ENCODE measurements at places on chromosomes 3 and 15.

GRCh38 chr3:53102601-53103147 lies 27.6 kb downstream of the RFT1 start:
- no peak for DNase-seq

DNA sequence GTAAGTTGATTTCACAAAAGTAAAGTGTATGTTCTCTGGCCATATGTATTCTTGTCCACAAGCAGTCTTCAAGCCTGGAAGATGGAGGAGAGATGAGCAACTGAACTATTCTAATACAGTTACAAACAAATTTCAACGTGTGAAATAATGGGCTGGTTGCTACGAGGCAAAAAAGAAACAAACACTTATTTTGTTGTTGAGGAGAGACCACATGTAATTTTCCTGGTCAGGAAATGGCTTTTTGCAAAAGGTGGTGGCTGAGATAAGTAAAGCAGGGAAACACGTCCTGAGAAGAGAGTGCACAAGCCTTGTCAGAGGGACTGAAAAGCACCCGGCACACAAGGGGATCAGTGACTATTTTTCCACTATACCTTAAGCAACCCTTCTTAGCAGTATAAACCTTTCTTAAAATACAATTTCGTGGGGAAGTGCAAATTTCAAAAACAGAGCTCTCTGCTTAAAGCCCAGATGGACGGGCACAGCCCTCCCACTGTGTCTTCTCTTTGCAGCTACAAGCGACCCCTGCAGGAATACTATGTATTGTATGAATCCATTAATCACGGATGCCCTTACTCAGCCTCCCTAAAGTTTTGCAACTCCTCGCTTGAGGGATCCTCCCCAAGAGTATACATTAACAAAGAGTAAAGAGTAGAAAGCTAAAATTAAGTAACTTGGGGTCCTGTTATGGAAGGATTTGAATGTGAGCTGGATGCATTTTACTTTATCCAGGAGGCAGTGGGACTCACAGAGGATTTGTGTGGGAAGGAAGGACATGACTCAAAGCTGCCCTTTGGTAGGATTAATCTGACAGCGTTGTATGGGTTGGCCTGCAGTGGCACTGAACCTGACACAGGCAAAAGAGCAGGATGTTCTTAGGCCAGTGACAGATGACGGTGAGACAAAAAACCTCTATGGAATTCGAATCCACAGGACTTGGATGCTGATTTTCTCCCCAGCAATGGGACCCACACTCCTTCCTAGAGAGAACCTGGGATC lies 253.7 kb downstream of the IL5RA start:
- DNase-seq = no peak

GRCh38 chr15:37107071-37107743 lies 6.9 kb upstream of the MEIS2 start:
- no peak for DNase-seq

DNA sequence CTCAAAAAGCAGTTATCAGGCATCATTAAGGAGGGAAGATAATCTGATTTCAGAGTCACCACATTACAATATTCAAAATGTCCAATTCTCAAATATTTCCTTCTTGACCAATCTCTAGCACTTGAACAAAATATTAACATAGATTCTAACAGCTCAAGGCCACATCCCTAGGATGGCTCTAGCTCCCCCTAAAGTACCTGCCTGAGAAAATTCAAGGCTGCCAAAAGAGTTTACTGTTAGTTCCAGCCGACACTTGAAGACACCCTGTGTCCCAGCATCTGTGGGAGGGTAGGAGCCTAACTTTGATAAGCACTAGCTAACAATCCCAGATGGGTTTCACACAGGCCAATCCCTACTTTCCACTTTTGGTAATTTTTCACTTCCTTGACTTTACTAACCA lies 10.4 kb downstream of the NSMCE3 start:
- no peak for DNase-seq

GRCh38 chr3:192336286-192336685 lies 391.1 kb downstream of the FGF12 start:
- no peak for DNase-seq

DNA sequence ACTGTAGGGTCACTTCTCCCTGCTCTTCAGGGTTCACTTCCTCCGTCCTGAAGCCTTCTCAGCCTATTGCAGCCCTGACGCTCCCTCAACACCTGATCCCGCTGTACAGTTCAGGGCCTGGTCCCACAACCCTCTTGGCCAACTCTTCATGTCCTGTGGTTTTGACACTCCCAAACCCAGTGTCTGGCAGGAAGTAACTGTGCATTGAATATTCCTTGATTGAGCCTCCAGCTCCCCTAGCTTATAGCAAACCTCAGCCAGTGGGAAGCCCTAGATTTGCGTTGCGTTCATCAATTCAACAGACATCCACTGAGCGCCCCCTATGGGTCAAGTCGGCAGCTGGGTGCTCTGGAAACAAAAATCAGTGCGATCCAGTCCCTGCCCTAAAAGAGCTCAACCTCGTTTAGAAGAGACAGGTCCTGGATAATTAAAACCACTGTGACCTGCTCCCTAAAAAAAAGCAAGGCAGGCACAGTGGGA lies 13.5 kb downstream of the UBAP1L start:
- peak; percentile 5 for DNase-seq

GRCh38 chr3:157647820-157648219 lies 144.6 kb upstream of the VEPH1 start:
- DNase-seq = no peak

- no peak for DNase-seq
Measured at GRCh38 chr3:171108066-171108465, 81.5 kb upstream of the SLC2A2 start.

DNA sequence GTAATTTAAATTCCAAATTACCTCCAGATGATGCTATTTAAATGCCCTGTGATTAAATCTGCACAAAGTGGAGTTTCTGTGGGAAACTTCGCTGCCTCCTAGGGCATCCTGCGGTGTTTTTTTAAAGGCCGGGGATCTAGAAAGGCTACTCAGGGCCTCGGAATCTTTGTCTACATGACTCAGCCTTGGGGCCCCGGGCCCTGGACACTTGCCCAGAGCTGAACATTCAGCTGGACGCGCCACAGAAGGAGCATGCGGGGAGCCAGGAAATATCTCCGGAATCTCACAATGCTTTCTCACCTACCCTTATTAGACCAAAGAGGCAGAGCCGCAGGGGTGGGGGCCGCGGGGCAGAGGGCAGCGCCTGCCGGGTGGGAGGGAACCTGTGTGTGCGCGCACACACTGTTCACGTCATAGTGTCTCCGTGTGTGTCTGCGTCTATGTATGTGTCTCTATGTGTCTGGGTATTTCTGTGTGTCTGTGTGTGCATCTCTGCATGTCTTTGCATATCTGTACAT lies 145.5 kb upstream of the TPM1 start:
- no peak for DNase-seq

GRCh38 chr3:78974181-78974790 lies 793.5 kb downstream of the ROBO1 start:
- no peak for DNase-seq

- peak; percentile 60 for DNase-seq
Measured at GRCh38 chr3:73624017-73624820, 522 bp downstream of the PDZRN3 start.

DNA sequence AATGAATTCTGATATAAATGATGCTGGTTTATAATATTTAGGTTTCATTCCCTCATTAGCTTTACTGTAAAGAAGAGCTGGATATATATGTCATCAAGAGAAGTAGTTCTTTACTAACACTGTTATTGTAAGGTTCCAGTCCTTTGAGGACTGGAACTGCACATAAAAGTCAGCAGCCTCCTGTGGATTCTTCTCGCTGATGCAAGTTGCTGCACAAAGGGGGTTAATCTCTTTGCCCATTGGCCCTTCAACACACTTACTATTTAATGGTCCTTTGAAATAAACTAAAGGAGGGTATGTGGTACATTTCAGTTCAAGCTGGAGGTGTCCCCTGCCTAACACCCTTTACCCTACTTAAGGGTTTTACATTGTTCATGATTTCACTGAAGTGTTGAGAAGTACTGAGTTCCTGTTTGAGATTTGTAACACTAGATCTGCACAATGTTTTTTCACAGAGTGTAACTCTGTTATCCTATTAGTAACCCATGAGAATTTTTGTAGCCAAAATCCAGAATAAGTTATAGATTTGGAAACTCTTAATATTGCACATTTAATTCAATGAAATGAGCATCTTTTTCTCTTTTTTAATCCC lies 43.9 kb downstream of the NR2C2 start:
- no peak for DNase-seq

DNA sequence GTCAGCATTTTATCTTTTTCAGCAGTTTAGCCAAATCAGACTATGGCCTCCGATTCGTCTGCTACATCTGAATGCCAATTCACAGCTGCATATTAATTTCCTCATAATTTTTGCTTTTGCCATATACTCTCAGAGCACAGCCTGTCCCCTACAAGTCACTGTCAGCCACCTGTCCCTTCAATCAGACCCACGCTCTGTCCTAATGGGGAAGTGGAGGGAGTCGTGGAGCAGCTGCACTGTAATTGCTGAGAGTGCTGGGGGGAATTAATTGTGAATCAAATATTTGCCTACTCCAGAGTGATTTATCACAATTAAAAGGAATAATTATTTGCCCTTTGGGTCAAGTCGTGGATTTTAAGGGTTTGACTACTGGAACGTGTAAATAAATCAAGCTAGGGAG lies 75.5 kb downstream of the EBLN2 start:
- no peak for DNase-seq

- DNase-seq = no peak
Measured at GRCh38 chr3:188197388-188197847, 43.5 kb downstream of the LPP start.

- DNase-seq = no peak
Measured at GRCh38 chr15:90240856-90241255, 6.8 kb downstream of the GDPGP1 start.

DNA sequence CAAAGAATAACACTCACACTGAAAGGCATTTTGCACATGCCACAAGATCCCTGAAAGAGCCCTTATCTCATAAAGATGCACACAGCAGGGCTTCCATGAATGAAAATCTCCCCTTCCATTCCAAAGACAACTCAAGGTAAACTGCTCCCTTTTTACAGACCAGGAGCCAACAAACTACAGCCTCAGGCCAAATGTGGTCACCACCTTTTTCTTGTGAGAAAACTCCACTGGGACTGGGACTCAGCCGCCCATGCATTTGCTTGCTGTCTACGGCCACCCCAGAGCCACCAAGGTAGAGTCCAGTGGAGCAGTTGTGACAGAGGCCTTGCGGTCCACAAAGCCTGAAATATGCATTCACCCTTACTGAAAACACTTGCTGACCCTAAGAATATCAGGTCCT lies 334.8 kb downstream of the OCA2 start:
- no peak for DNase-seq

GRCh38 chr3:64094713-64095079 lies 71.4 kb upstream of the PSMD6 start:
- no peak for DNase-seq

GRCh38 chr3:132622761-132623160 lies 25.7 kb downstream of the ACKR4 start:
- DNase-seq = no peak

GRCh38 chr3:139173372-139174108 lies 128.8 kb upstream of the PRR23C start:
- no peak for DNase-seq

GRCh38 chr3:56413911-56414310 lies 54.4 kb downstream of the ERC2 start:
- DNase-seq = no peak

DNA sequence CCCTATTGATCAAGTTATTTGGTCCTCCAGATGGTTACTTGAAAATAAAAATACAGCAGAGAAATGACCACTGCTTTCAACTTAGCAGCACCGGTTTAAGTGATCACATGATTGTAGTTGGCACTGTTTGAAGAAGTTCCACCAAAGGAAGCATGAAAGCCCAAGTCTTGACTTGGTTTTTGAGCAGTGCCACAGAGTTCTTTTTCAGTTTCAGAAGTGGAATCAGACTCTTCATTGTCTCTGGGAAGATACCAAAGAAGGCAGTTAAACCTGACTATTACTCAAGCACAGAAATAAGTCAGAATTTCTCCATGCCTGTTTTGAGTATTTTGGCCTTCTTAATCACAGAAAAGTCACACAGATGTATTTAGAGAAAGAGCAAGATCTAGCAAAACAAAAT lies 66.7 kb downstream of the BBX start:
- no peak for DNase-seq

DNA sequence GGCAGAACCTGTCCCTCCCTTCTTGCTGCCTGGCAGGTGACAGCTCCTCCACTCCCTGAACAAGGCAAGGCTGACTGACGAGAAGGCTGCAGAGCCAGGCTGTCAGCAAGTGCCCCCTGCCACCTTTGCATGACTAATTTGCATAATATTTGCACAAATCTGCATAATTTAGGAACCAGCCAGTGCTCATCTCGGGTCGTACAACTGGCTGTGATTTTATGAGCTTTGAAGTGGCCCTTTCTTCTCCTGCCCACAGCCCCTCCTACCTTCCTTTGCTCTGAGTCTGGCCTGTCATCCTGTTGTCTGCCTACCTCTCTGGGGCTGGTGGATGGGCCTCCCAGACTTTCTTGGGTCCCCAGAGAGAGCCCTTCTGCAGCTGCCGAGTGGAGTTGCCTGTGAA lies 58.9 kb downstream of the LINGO1 start:
- DNase-seq = no peak

- peak; percentile 87 for DNase-seq
Measured at GRCh38 chr15:70111203-70112073, 13.7 kb upstream of the TLE3 start.

- DNase-seq = no peak
Measured at GRCh38 chr15:48413304-48413703, 82.1 kb downstream of the DUT start.

DNA sequence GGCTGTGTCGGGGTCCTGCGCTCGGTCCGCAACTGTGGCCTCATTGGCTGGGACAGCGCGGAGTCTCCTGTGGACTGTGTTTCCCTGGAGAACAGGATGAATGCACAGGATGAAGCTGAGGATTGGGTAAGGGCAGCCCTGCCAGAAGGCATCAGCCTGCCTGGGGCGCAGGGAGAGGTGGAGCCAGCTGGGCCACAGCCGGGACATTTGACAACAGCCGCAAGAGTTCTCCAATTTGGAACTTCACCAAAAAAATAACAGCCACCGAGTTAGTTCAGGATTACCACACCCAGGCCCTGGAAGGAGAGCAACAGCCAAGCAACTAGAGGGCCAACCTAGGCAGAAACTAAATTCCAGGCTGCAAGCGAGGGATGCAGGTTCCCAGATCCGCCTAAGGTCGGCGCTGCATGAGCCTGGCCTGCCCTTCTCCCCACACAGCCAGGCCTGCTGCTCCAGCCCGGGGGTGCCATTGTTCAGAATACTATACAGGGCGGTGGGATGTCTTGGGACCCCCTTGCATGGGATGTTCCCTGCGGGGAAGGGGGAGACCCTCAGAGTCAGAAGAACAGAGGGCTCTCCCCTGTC lies 229.3 kb downstream of the OCA2 start:
- DNase-seq = no peak

DNA sequence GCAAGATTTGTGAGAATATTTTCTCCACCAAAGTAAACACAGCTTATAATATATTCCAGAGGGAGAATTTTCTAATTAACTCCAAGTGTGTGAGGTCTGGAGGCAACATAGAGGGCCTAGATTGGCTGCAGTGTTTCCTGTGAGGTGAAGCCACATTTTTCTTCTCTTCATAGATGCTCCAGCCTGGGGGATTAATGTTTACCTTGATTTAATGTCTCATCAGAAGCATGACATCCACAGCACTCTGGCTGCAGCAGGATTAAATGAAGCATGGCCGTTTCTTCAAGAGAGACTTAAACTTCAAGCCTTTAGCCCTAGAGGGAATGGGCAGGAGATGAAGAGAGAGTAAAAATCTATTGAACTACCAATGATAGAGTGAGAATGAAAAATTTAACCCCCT lies 137.9 kb upstream of the ZBTB20 start:
- no peak for DNase-seq

All from NCI-H2081 (cell line).